ENCODE measurements at places on chromosomes 1 and 21.

- DNase-seq = peak; percentile 53
These were observed 35.1 kb downstream of the TMEM51 start for GRCh38 chr1:15188678-15189077.

DNA sequence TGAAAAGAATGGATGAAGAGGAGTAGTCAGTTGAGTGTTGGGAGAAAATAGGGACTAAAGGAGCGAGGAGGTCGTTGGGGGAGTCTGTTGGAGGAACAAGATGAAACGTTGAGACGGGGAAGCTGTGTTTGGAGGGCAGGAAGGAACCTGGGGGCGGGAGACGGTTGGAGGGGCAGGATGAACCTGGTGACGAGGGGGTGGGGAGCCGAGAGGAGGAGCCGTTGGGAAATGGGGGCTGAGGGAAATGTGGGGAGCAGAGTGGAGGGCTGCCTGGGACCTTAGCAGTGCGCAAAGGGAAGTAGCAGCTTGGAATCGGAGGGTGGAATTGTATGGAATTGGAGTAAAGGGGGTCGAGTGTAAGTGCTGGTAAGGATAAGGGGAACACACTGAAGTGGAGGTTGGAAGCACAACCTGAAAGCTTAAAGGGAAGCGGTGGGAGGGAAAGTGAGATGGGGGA, 630 bp downstream of the MTF2 start:
- no peak for DNase-seq

- DNase-seq = no peak
These were observed 55.4 kb downstream of the ALPL start for GRCh38 chr1:21564521-21565095.

- DNase-seq = no peak
These were observed 39.0 kb upstream of the RWDD3 start for GRCh38 chr1:95195046-95195445.

GRCh38 chr1:20212685-20213331, 26.5 kb upstream of the PLA2G2C start:
- DNase-seq = peak; percentile 41

- no peak for DNase-seq
These were observed 65.5 kb upstream of the AK4 start for GRCh38 chr1:65082346-65083040.

DNA sequence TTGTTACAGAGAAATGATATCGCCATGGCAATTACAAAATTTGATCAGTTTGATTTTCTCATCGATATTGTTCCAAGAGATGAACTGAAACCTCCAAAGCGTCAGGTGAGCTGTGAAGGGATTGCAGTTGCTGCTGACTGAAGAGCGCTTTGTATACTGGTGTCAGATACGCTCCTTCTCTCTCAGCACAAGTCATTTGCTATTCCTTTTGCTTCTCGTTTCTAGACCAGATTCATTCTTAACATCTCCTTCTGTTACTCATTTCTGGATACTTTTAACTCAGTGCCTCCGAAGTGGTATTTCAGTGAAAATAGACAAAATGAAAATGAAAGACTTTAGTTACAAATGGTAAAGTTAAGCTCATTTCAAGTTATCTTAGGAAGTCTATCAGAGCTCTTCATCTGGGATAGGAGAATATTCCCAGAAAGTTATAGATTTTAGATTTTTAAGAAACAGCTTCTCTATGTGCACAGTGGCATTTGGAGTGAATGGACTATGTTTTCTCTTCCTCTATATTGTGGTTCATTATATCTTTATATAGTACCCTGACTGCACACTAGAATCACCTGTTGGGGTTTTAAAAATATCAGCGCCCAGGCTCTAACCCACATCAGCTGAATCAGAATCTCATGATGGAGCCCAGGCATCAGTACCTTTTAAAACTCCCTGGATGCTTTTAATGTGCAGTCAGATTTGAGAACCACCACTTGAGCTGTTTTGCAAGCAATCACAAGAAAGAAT, 30.3 kb upstream of the KCNQ4 start:
- no peak for DNase-seq

GRCh38 chr1:40064797-40065499, 24.4 kb downstream of the CAP1 start:
- DNase-seq = peak; percentile 75

GRCh38 chr1:14735841-14736240, 137.4 kb downstream of the KAZN start:
- DNase-seq = no peak

DNA sequence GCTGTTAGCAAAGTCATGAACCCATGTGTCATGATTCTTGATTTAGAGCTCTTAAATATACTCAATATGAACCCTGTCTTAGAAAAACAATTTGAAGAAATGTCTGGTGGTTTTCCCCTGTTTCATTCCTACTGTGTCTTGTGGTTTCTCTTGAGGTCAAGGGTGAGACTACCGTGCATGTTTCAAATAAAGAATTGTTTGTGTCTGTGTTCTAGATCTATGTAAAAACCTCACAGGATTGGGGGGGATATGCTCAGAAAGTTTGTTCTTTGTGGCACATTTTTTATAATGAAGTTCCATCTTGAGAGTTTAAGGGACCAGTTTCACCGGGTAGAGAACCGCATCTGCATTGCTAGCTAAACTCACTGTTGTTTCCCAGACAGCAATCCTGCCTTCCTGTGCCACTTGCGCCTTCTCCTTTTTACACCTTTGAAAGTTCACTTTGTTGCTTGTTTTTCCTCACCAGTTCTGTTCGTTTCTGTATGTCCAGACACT, 30.9 kb upstream of the CACYBP start:
- DNase-seq = peak; percentile 18

GRCh38 chr1:215277532-215277931, 195.0 kb downstream of the KCNK2 start:
- no peak for DNase-seq

GRCh38 chr1:93977598-93977945, 68.3 kb upstream of the GCLM start:
- DNase-seq = no peak

DNA sequence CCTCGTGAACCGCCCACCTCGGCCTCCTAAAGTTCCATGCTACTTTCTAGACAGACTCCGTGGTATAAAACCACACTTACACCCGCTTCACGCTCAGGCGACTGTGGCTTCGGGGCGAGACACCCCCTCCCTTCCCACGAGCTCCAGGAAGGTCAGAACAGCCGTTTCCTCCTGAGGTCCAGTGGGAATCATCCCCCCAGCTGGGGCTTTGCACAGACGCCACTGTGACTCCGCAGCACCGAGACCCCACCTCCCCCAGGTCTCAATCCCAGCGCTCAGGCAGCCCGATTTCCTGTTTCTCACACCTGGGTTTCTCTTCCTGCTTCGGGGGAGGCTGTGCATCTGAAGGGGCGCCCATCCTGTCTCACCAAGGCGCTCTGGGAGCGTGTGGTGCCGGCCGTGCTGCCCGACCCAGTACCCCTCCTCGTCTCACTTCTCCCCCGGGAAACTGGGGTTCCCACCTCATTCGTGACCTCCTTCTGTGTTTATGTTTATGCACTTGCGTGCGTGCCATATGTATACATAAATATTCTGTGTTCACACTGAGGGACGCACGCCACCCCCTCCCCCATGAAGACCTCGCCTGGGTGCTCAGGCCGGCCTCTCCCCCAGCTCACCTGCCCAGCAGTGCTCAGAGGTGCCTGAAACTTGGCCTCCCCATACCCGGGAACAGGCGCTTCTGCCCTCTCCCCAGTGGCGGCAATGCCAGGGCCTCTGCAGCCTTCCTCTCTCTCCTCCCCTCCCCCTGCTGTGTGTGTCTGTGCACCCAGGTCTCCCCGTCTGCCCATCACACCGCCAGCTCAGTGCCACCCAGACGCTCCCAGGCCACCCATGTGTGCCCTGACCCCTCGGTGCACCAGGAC, 14.6 kb downstream of the SLC35E2B start:
- DNase-seq = no peak

DNA sequence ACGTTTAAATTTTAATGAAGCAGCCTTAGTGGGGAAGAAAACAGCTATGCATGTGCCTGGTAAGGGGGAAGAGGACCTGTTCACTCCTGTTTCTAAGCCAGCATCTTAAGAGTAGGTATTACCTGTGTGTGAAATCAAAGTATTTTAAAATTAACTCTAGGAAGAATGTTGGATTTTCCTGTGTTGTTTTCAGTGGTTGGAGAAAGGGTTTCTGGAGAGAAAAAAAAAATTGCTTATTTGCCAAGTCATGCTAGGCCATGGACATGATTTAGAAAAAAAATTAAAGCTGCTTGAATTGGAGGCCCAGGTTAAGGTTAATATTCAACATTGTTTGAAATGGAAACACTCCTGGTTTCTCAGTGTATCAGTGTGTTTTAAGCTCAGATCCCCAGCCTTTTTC, 42.9 kb upstream of the DNAJC6 start:
- no peak for DNase-seq

GRCh38 chr1:210635108-210635507, 306.4 kb downstream of the HHAT start:
- no peak for DNase-seq

DNA sequence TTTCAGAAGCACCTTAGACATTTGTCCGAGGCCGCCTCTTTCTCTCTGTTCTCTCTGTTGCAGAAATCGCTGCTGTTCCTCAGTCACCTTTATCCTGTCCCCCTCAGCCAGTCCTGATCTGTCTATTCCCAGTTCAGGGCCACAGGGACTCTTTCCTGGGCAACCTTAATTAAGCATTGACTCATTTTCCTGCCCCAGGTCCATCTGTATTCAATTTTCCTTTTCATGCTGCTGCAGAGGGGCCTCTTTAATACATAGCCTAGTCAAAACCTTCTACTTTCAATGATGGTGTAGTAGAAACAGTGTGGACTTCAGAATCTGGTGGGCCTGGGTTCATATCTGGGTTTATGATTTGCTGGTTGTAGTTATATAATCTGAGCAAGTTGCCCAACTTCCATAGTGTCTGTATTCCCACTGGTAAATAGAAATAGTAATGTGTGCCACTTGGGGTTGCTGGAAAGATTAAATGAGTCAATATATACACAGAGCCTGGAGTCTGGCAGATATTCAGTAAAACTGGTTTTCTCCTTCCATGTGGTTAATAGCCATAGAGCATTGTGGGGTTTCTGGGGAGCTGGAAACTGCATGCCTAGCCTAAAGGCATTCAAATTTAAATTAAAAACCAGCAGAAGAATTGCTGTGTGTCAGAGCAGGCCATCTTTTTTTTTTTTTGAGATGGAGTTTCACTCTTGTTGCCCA, 4.5 kb downstream of the TRAF5 start:
- no peak for DNase-seq

DNA sequence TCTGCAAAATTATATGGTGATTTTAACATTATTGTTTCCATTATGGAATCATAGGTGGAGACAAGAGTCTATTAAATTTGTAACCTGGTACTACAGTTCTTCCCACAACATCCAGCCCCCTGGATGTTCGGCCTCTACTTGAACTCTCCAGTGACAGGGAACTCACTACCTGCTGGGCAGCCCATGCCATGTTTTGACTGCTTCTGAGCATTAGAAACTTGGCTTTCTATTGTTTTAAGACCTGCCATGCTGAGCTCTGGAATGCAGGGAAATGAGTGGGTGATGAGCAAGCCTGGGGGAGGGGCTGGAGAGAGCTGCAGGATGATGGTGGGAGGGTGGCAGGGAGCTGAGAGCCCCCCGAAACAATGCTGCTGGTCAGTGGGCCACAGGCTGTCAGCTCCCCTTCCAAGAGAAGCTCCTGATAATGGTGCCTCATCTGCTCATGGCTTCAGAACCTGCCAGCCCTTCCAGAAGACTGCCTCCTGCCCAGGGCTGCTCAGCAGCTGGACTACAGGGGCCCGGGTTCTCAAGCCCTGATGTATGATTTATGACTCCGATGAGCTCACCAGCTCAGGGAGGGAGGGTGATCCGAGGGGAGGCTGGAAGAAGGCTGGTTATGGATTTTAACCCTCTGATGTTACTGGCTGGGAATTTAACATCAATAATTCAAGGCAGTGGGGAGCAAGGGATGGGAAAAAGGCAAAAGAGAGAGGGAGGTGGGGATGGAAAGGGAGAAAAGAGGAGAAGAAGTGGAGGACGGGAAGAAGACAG, 205.0 kb downstream of the HIVEP3 start:
- DNase-seq = no peak

- no peak for DNase-seq
These were observed 14.2 kb downstream of the WASF2 start for GRCh38 chr1:27475720-27476119.

GRCh38 chr1:214801191-214801590, 198.2 kb downstream of the CENPF start:
- DNase-seq = no peak

- no peak for DNase-seq
These were observed 70.0 kb upstream of the PAX7 start for GRCh38 chr1:18560692-18561091.

DNA sequence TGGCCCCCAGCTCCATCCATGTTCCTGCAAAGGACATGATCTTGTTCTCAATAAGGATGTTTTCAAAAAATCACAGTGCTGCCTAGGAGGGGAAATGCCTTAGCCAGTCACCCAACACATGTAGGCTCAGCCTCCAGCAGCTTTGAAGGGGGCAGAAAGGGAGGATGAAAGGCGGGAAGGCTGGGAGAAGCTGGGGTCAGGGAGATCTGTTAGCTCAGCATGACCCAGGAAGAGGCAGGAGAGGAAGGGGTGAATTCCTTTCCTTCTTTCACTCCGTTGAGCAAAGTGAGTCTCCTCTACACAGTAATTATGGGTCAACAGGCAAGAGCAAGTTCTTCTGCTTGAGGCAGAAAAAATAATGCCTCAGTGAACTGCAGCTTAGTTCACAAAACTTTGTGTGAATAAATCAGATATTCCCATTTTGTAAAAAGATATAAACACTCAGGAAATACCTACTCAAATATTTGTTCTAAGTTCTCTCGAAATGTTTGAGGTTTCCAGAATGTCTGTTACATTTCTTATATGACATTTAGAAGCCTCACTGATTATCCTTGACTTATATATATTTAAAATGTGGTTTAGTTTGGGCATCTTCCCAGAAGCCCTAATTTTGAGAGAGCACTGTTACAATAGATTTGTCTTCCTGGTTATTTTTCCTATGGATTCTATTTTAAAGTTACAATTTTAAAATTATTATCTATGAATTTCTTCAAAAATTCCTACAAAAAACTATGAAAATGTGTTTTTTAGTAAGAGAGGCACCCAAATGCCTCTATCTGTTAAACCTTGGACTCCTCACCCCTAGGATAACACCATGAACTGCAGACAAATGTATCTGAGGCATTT, 116.8 kb downstream of the KCNJ6 start:
- DNase-seq = no peak

- DNase-seq = peak; percentile 41
These were observed 1.2 kb downstream of the PABPC4 start for GRCh38 chr1:39575191-39576015.

GRCh38 chr1:116126281-116126680, 15.1 kb downstream of the MAB21L3 start:
- no peak for DNase-seq

GRCh38 chr1:223486366-223486765, 93.2 kb downstream of the CCDC185 start:
- DNase-seq = no peak

- DNase-seq = no peak
These were observed 31.0 kb downstream of the SNX7 start for GRCh38 chr1:98692482-98692881.

- DNase-seq = peak; percentile 72
These were observed 16.6 kb upstream of the ZSCAN20 start for GRCh38 chr1:33455539-33456501.

GRCh38 chr1:214402613-214403083, 121.7 kb downstream of the SMYD2 start:
- DNase-seq = no peak

GRCh38 chr1:62716397-62716796, 28.2 kb upstream of the DOCK7 start:
- DNase-seq = peak; percentile 11

GRCh38 chr1:94828251-94828650, 8.1 kb downstream of the SLC44A3 start:
- DNase-seq = no peak

All from CD14-positive monocyte (primary cell).